ENCODE measurements at places on chromosomes 11 and 22.

DNA sequence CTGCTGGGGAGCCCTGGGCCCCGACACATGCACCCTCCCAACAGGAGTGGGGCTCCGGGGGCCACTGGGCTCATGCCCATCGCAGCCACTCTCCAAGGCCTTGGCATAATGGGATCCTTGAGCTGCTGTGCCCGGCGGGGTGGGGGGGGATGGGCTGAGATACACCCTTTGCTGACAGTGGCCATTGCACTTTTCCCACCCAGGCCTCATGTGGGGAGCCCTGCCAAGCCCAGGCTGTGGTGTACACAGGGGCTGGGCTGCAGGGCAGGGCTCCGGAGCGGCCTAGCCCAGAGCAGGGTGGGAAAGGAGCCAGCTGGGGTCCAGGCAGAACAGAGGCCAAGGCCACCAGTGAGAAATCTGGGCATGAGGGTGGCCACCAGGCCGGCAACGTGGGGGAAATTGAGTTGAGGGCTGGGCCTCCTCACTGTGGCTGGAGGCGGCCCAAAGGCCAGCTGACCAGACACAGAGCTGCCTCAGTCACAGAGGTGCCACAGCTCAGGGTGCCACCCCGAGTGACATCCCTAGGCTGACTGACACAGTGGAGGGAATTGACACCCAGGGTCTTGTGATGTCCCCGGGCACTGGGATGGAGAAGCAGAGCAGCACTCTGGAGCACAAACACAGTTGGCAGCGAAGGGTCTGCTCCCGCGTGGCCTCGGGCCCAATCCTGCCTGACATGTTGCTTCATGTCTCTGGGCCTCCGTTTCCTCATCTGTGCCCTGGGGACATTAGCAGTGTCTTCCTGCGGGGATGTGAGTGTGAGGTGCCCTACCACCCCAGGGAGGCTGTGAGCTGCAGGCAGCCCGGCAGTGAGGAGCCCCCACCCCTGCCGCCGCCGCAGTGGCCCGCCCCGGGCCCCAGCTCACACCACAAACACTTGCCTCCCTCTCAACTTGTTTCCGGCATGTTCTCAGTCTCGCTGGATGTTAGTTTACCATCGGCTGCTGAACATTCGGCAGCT lies 30.4 kb downstream of the RTN4R start:
- no peak for DNase-seq

- no peak for DNase-seq
These were observed 237.5 kb upstream of the CCDC90B start for GRCh38 chr11:83523676-83524075.

DNA sequence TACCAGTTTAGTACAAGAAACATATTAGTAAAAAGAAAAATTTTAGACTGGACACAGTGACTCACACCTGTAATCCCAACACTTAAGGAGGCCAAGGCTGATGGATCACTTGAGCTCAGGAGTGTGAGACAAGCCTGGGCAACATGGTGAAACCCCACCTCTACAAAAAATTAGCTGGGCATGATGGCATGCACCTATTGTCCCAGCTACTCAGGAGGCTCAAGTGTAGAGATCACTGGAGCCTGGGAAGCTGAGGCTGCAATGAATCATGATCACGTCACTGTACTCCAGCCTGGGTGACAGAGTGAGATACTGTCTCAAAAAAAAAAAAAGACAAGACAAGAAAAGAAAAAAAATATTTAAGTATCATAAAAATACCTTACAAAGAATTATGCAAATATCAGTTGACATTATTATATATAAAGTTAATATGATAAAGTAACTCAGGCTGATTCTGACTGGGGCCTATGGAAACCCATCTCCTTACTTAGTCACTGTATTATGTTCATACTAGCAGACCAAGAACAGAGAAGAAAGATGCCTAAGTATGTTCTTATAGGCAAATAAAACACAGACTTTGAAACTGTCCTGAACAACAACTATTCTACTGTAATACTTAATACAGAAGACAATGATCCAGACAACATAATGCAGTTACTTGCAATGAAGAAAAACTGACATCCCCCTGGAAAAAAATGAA lies 27.3 kb downstream of the FAM168A start:
- no peak for DNase-seq

GRCh38 chr11:58047818-58048217 lies 17.1 kb downstream of the OR6Q1 start:
- no peak for DNase-seq

DNA sequence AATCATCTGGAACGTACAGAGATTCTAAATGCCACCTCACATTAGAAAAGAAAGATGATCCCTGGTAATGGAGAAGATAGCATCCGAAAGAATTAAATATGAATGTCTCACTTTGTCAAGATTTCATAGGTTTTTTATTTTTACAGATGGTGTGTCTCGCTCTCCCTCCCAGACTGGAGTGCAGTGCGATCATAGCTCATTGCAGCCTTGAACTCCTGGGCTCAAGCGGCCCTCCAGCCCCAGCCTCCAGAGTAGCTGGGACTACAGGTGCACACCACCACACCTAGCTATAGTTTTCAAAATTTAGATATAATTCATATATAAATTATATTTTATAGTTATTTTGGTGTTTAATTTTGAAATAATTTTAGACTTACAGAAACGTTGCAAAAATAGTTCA lies 16.7 kb upstream of the SMTN start:
- DNase-seq: no peak

Data from activated CD4-positive, CD25-positive, alpha-beta regulatory T cell treated with anti-CD3 and anti-CD28 coated beads, Interleukin-2, amount 50 U/mL, for 72 hours (primary cell).